ENCODE measurements at places on chromosomes 5 and 9.

GRCh38 chr9:12846035-12846434 lies 71.2 kb downstream of the LURAP1L start:
- DNase-seq: no peak

DNA sequence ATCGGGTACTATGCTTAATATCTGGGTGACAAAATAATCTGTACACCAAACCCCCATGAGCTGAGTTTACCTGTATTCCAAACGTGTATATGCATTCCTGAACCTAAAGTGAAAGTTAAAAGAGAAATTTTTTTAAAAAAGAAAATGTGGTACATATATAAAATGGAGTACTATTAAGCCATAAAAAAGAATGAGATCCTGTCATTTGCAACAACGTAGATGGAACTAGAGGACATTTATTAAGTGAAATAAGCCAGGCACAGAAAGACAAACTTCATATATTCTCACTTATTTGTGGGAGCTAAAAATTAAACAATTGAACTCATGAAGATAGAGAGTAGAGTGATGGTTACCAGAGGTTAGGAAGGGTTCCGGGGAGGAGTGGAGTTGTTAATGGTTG lies 44.8 kb downstream of the NDUFAF2 start:
- DNase-seq: no peak

DNA sequence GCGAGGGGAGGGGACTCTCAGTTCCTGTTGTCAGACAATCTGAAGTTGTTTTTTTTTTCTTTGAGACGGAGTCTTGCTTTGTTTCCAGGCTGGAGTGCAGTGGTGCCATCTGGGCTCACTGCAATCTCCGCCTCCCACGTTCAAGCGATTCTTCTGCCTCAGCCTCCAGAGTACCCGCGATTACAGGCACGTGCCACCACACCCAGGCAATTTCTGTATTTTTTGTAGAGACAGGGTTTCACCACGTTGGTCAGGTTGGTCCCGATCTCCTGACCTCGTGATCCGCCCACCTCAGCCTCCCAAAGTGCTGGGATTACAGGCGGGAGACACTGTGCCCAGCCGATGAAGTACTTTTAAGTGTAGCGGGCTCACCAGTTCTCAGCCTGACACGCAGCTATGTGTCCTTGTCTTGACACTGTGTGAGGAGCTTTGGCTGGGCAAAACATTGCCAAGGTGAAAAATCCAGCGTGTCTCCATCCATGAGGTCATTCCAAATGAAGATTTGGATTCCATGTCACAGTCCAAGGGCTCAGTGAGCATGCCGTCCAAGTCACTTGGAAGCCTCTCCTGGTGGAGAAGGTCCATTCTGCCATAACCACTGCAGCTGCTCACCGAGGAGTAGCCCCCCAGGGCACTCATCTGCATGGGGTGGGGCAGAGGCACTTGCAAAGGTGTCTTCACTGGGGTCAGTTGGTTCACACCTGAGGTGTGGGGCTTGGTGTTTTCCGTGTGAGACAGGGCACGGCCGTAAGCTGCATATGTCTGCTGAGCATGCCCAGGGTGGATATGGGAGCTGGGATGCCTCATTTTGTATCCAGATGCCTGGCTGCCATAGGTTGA lies 32.0 kb downstream of the OR2V1 start:
- no peak for DNase-seq

DNA sequence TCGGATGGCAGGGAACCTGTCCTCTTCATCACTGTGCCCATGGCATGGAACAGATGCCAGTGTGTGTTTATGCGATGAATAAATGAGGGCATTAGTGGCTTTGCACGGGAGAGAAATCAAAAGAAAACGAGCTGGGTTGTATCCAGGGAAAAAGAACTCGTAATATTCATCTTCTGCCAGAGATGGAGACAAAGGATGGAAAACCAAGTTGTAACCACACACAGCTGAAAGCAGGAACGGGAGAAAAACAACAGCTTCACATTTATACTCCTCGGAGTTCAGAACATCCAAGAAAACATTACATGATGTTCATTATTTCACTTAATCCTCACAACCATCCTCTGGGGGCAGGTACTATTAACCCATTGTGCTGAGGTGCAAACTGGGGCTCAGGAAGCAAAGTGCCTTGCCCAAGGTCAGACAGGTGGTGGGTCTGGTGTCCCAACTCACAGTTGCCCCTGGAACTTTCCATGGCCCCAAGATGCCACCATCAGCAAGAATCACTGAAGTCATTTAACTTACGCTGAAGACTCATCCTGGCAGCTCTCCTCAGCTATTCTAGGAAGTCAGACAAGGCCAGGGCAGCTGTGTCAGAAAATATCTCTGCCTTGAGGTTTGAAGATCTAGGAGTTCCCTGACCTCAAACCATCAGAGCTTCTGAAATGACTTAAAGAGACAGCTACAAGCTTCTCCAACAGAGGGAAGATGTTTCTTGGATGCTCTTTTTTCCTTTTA lies 250.4 kb downstream of the NSG2 start:
- no peak for DNase-seq

DNA sequence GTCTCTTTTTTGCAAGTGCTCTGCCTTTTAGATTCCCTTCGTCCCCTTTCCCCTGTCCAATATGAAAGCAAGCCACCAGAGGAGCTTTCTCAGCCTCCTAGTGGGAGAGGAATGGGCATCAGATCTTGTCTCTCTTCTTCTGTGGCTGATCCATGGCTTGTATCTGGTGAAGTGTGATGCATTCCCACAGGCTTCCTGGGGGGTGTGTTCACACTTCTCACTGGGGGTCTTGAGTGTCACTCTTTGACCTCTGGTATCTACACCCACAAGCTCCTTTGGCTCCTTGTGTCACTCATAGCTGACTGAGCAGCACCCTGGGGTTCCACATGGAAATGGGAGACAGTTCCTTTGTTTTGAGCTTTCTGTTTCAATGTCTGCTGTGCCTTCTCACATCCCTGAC lies 411.5 kb downstream of the GADD45G start:
- DNase-seq: no peak

DNA sequence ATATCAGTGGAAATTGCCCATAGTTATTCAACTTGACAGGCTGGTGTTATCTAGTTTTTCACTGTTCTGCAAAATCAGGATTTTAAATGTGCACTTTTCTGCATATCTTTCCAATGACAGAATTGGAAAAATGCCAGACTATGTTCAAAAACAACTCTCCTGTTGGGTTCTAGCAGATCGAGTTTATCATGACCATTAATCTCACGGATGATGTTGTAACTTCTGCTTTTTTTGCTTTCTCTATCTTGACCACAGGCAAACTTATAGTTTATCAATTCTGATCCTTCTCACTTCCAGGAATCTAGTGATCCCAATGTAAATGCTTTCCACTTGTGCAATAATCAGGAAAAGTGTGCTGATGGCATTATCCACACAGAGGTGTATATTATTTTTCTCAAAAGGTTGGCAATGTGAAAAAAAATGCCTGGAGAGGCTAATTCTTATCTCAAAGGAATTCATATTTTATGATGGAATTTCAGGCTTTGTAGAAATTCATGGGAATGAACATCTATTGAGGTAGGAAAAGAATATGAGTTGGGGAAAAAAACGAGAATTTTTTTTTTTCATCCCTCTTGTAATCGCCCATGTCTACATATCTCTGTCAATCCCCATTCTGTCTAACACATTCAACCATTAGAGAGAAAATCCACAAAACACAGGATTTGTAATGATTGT lies 73.6 kb upstream of the DAB2 start:
- DNase-seq: no peak

GRCh38 chr9:121655231-121655755 lies 3.9 kb downstream of the DAB2IP start:
- DNase-seq: no peak

- DNase-seq: no peak
These were observed 93.9 kb upstream of the STARD4 start for GRCh38 chr5:111606194-111606593.

DNA sequence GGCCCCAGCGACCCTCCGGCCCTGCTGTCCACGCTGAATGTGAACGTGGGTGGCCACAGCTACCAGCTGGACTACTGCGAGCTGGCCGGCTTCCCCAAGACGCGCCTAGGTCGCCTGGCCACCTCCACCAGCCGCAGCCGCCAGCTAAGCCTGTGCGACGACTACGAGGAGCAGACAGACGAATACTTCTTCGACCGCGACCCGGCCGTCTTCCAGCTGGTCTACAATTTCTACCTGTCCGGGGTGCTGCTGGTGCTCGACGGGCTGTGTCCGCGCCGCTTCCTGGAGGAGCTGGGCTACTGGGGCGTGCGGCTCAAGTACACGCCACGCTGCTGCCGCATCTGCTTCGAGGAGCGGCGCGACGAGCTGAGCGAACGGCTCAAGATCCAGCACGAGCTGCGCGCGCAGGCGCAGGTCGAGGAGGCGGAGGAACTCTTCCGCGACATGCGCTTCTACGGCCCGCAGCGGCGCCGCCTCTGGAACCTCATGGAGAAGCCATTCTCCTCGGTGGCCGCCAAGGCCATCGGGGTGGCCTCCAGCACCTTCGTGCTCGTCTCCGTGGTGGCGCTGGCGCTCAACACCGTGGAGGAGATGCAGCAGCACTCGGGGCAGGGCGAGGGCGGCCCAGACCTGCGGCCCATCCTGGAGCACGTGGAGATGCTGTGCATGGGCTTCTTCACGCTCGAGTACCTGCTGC lies 839 bp downstream of the KCNV2 start:
- DNase-seq: no peak

DNA sequence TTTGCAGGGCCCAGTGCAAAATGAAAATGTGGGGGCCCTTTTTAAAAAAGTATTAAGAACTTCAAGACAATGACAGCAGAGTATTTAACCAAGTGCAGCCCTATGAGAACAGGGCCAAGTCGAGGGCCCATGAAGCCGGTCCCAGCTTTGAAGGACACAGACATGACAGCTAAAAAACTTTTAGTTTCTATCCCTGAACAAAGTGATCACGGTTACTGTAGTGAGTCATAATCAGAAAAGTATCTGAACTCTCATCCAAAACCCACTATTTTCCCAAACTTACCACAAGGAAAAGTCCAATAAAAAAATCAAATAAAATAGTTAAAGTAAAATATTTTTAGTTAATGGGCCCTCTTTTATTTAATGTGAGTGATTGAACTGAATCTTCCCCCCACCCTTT lies 126.0 kb downstream of the MEF2C start:
- no peak for DNase-seq

DNA sequence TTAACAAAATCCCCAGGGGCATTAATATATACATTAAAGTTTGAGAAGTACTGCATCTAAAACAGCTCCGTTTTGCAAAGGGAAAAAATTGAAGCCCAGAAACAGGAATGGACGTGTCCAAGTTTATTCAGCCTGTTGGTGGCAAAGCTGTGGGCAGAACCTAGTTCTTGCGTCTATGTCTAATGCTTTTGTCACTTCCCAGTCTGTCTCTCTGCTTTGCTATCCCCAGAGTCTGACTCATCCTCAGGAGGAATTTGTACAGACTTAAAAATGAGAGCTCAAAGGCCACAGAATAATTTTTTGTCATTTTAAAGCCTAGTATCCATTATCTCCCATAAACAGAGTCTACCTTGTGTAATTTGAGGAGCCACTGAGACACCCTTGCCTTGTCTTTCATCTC lies 330.9 kb upstream of the GRIA1 start:
- no peak for DNase-seq

DNA sequence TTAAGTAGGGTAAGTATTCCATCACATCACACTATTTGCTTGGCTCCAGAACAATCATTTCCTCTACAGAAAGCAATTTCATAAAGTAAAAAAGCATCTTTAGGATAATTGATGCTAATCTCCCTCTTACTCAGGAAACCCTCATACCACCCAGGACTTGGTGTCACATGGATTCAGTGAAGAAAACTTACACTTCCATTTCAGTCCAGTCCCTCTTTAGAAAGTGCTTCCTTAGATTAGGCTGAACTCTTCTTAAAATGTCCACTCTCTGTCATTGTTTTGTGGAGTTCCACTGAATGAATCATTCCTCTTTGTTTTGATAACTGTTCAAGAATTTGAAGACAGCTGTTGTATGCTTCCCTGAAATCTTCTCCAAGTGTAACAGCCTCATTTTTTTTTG lies 144.0 kb upstream of the ZNF462 start:
- no peak for DNase-seq

DNA sequence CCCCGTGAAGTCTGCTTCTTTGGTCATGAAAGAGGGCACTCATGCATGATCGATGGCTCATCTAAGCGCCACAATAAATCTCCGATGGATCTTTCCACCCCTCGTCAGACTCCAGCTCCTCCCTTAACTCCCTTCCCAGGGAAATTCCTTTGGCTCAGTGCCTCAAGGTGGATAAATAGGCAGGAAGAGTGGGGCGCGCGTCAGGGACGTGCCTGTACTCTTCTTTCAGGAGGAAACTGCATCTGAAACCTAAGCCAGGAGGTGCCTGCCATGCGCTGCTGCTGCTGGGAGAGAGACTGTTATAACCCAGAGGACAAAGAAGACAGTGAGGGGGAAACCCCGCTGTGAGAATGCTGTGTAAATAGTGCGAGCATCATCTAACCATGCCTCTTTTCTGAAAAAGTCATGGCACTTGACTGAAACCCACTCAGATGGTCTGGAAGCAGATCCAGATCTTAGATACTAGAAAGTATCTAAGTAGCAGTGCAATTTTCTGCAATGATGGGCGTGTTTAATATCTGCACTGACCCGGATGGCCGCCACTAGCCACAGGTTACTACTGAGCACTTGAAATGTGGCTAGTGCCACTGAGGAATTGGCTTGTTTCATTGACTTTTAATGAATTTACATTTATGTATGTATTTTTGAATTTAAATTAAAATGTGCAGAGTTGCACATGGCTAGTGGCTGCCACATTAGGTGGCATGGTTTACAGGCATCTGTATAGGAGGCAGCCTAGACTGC lies 120.3 kb upstream of the BASP1 start:
- no peak for DNase-seq

DNA sequence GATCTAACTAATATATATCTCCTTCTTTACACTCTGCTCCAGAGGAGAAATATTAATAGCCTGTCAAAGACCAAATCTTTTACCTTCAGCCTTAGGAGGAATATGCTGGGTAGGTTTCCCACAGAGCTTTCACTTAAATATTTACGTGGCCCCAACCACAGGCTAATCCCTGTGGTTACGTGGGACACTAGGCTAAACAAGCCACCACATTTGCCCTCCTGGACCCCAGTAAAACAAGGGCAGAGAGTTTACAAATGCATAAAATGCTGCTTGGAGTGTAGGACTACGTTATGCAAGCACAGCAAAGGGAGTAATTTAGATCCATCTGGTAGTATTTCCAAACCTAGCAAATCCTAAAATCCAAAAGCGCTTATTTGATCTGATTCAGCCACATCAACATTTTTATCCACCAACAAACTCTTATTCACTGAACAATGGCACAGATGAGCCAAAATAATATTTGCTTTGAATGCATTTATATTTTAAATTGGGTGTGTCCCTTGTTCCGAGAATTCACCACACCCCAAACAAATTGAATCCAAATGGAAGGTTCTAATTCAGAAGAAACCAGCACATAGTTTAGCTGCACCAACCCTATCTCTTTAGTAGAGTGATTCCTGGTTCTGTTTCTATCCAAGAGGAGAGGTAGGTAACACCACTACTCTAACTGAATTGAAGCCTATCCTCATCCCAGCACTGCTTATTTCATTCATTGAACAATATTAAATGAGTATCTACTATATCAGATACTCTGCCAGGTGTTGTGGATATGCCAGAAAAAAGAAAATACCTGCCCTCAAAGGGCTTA lies 179.0 kb downstream of the TSSK1B start:
- DNase-seq: no peak

DNA sequence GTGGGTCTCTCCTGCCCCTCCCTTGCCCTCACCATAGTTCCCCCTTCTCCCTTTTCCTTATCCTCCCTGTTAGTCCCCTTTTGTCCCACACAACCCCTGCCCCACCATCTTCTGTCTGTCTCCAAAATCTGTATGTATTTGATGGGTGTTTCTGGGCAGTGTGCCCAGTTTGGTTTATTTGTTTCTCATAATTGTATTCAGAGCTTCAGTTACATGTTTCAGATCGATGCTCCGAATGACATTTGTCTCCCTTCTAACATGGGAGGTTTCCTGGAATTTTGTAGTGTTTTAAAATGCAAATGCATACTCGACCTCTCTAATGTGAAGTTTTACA lies 22.2 kb downstream of the FBXL7 start:
- no peak for DNase-seq

All from AG09319 (cell line).